ENCODE measurements at places on chromosomes 1 and 21.
A peak's percentile ranks its signal among the peaks of the same experiment; 100 is the strongest.

DNA sequence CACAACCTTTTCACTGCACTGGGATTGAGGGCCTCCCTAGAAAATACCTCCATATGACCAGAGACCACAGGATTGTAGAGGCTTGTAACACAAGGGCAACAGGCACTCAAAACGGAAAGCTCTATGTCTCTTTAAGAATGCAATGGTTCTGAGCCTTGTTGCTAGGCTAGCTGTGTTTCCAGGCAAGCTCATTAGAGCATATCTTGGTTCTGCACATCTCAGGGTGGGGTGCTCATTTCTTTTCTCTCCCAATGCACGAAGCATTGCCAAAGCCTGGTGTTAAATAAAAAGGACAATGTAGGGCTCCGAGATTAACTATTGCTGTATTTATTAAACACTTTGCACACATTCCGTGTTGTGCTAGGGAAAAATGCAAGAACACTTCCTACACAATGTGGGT is 315.9 kb downstream of the PRDM2 start:
- no peak for DNase-seq

DNA sequence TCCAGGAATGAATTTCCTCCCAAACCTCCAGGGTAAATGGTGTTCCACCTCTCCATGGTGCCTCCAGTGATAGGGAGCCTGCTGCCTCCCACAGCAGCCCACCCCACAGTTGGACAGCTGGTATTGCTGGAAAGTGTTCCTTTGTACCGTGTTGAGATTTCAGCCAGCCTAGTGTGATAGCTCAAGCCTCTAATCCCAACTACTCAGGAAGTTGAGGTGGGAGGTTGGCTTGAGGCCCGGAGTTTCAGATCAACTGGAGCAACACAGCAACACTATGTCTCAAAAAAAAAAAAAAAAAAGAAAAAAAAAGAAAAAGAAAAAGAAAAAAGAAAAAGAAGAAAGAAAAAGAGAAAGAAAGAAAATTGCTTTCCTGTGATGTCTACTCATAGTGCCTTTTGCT is 96.1 kb downstream of the CHD1L start:
- no peak for DNase-seq

- DNase-seq, result no peak
Measured at GRCh38 chr1:233868461-233868860, 36.0 kb upstream of the SLC35F3 start.

GRCh38 chr1:76059451-76059850 is 15.1 kb upstream of the ST6GALNAC3 start:
- peak; percentile 46 for DNase-seq

- DNase-seq, result peak; percentile 35
Measured at GRCh38 chr1:1232208-1232795, at the start of gene B3GALT6. B3GALT6 (plus strand) TSS chr1:1232237; CDS start chr1:1232279, 42 bp downstream.

DNA sequence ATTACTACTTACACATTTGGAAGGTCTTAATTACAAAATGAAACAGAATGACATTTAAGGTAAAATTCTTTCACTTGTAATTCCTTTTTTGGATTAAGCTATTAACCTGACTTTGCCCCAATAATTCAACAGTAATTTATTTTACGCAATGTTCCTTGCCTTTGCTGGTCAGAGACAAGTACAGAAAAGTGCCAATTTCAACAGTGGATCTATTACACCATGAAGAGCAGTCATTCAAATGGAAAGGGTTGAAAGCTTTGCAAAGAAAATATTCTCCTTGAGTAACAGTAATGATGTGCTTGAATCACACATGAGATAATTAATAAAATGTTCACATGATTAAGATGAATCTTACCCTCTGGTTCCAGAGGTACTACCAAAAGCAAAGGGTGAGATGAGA is 84.7 kb downstream of the APP start:
- no peak for DNase-seq

- DNase-seq, result no peak
Measured at GRCh38 chr1:72524021-72524420, 241.7 kb upstream of the NEGR1 start.

- DNase-seq, result no peak
Measured at GRCh38 chr1:209384710-209385550, 198.6 kb upstream of the CAMK1G start.

GRCh38 chr1:9270290-9270883 is 22.3 kb upstream of the SPSB1 start:
- DNase-seq, result peak; percentile 68

- DNase-seq, result no peak
Measured at GRCh38 chr1:160667896-160668295, 21.1 kb upstream of the SLAMF1 start.

- no peak for DNase-seq
Measured at GRCh38 chr21:22476214-22476613, 1478.0 kb downstream of the NCAM2 start.

GRCh38 chr1:184820956-184821355 is 66.3 kb upstream of the EDEM3 start:
- DNase-seq, result no peak

GRCh38 chr1:225595452-225595851 is 57.5 kb downstream of the ENAH start:
- DNase-seq, result no peak

- no peak for DNase-seq
Measured at GRCh38 chr1:33393524-33393923, 37.4 kb downstream of the PHC2 start.

- DNase-seq, result peak; percentile 80
Measured at GRCh38 chr1:23657659-23658275, 33.8 kb upstream of the RPL11 start.

- no peak for DNase-seq
Measured at GRCh38 chr1:233261206-233261605, 34.3 kb downstream of the PCNX2 start.

- DNase-seq, result no peak
Measured at GRCh38 chr1:39833121-39833520, 44.5 kb upstream of the BMP8B start.

DNA sequence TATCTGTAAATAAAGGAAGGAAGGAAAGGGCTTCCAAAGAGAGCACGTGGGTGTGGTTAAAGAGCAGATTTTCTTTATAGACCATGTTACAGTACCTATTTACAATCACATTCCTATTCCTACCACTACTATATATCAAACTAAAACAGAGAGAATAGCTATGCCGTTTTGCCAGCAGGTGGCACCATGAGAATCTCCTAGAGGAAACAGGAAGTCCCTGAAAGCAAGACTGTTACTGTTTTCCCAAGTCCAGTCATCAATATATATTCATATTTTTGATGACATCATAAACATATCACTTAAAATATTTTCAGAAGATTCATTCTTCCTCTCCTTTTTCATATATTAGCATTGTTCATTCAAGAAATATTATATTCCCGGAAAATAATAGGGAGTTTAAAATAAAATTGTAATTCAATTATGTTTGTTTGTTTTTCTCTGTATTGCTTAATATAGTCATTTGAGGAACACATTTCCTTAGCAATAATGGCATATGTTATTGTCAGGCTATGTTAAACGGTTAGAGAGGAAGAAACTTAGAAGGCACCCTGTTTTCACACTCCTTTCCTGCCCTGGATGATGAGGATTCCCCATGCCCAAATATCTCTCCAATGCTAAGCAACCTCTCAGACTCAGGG is 6.6 kb downstream of the CCDC190 start:
- DNase-seq, result peak; percentile 62

DNA sequence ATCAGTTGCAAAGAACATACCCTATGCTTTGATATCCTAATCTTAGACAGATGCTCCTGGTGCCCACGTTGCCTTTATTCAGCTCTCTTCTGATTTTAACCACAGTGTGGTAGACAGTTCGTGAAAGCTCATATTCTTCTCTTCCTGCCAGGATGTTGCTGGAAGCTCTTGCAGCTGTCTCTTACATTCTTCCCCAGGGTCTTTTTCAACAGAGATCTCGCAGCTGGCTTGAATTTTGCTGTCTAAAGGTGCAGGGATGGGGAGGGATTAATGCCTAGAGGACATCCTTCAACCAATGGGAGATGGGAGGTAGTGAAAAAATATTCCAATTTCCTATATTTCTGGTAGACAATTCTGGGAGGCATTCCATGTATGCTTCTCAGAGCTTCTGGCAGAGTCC is 150.0 kb upstream of the APP start:
- no peak for DNase-seq

DNA sequence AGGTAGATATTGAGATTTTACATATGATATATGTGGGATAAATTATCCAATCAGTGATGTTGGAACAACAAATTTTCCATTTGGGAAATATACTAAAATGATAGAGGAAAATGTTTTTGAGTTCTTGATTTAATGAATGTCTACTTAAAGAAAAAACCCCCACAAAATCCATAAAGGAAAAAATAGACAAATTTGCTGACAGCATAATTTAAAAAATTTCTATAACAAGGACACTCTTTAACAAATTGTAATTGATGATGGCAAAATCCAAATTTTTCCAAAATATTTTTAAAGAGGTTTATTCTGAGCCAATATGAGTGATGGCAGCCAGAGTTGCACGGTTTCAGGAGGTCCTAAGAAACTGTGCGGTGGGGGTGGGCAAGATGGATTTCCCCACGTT is 51.9 kb upstream of the RHOU start:
- no peak for DNase-seq

GRCh38 chr1:63924600-63924999 is 150.8 kb downstream of the ROR1 start:
- DNase-seq, result no peak

DNA sequence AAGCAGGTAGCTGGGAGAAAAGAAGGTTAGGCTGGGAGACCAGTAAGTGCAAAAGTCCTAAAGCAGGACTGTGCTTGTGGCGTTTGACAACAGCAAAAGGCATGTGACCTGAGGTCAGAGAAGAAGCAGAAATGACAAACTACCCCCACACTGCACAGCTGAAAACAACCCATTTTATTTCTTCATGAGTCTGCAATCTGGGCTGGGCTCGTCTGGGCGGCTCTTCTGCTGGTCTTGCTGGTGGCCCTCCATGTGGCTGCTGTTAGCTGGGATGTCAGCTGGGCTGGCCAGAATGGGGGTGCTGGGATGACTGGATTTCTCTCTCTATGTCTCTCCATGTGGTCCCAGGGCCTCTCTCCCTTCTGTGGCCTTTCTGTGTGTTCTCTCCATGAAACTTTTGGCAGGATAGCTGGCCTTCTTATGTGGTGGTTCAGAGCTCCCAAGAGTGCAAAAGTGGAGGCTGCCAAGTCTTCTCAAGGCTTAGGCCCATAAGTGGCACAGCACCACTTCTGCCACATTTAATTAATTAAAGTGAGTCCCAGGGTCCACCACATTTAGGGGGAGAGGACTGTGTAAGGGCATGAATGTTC is 128.6 kb downstream of the RIPK4 start:
- no peak for DNase-seq

DNA sequence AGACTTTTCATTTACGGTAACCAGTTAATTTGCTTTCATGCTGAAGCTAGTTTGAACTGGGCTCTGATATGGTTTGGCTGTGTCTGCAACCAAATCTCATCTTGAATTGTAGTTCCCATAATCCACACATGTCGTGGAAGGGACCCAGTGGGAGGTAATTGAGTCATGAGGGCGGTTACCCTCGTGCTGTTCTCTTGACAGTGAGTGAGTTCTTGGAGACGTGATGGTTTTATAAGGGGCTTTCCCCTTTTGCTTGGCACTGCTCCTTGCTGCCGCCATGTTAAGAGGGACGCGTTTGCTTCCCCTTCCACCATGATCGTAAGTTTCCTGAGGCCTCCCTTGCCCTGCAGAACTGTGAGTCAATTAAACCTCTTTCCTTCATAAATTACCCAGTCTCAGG is 10.3 kb upstream of the FHAD1 start:
- DNase-seq, result no peak

DNA sequence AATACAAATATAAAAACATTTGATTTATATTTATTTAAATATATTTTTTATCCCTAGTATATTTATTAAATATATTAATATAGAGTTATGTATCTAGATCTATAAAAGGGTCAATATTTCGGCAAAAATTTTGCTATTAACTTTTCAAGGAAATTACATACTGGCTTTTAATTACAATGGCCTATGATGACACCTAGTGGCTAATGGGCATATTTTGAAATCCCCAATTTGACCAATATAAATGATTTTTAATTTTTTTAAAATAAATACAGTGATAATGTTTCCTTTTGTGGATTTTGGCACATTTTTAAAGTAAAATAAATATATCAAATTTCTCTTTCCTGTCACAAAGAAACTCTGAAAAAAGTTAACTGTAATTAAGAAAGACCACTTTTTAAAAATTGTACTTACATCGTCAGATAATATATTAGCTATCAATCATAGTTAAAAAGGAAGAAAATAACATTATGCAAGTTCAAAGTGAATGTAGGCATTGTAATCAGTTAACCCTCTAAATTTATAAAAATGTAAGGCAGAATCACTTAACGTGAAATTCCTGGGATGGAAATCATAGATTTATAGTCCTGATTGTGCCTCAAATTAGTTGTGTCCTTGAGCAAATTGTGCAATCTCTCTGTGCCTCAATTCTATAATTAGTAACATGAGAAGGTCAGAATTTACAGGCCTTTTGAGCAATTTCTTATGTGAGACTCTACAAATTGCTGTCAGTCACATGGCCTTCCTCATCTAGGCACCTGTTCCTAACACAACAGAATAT is 25.6 kb upstream of the RGS13 start:
- DNase-seq, result no peak

- DNase-seq, result no peak
Measured at GRCh38 chr1:26970810-26971209, 10.5 kb upstream of the KDF1 start.

- no peak for DNase-seq
Measured at GRCh38 chr1:206878456-206878855, 13.0 kb downstream of the IL20 start.

- DNase-seq, result no peak
Measured at GRCh38 chr1:146019231-146020057, 2.1 kb downstream of the HJV start.

DNA sequence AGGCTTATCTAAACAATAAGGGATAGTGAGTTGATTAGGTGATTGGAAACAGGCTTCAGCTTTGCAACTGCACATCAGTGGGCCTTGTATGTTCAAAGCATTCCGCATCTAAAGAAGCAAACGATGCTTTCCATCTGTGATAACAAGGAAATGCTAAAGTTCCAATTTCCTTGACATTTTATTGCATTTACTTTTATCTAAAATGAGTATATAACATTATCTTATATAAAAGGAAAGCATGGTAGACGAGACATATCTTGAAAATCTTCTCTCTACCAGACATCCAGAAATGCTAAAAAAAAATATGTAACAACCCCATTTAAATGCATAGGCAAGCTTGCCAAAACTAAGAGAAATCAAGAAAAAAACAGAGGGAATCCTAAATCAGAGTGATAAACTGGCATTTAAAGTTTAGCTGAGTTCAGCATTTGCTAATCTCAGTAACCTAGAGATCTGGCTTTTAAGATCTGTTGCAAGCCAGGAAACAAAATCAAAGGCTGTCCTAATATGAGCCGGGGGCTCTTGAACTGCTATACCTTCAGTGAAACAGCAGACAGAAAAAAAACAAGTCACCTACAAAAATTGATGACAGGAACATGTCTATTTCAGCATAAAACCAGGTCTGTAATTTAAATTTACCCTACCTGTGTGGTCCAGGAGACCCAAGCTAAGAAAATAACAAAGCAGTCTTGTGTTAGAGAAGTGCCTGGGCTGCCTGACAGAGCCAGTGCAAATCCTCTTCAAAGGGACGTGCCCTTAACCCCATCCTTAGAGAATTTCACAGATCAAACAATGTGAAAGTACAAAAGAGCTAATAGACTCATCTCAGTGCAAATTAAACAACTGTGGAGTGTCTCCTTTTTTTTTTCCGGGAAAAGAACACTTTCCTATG is 3.1 kb upstream of the RGS13 start:
- no peak for DNase-seq
